Epithelial cell of proximal tubule (primary cell): ENCODE measurements at places on chromosomes 1 and 21.

GRCh38 chr1:246608616-246609376 lies 42.5 kb downstream of the CNST start:
- DNase-seq = peak; percentile 89

- DNase-seq = no peak
Observed at GRCh38 chr21:45894450-45894825, 87.1 kb upstream of the COL6A1 start.

DNA sequence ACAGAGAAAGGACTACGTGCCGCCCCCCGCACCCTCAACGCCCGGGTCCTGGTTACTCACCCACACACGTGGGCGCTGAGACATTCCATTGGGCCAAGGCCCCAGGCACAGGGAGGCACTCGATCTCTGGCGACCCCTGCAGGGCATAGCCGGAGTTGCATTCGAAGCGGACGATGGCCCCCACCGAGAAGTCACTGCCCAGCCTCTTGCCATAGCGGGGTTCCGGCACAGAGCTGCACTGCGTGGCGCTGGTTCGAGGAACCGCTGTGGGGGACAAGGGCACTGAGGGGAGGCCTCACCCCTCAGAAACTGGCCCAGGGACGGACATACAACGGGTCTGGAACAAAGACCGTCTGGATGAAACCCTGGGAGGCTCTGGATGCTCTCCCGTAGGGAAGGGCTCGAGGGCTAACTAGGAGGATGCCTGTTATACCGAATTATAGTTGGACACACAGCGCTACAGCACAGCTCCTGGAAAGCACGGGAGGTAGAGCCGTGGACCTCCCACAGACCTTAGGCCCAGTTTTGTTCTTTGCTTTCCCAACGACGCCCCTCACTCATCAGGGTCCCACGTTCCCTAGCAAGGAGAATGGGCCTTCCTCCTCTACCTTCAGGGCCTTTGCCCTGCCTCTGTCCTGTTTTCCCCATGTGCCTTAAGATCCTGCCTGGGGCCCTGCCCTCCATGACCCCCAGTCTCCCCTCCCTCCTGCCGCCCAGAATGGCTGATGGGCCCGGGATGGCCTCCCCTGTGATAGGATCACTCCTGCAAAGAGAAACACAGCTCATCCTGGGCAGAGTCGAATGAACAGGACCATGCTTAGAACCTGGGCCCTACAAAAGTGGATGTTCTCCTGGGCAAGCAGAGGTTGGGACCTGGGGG lies 152.8 kb downstream of the ZSCAN20 start:
- no peak for DNase-seq

DNA sequence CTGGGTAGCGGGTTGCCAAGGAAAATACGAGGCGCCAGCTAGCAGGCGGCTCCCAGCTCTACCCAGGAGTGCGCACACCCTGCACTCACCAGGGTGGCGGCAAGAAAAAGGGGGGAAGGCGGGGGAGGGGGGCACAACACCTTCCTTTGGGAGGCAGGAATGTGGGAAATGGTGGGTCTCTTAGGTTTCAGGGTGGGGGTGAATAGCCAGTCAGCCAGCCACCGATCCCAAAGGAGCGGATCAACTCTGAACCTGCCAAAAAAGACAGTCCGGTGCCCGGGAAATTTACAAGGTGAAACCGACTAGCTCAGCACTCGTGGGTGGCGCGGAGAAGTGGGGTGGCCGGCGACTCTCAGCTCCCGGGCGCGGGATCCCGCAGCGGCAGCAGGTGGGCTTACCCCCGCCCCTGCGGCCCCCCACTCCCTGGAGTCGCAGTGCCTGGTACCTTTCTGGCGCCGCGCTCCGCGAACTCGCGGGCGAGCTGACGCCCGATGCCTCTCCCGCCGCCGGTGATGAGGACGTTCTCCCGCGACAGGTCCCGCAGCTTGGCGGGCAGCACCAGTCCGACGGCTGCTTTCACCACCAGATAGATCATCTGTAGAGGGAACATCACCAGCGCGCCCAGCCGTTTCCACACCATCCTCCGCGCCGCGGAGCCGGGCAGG lies 1.2 kb downstream of the DHRS3 start:
- DNase-seq = no peak

- no peak for DNase-seq
Observed at GRCh38 chr1:117026361-117026760, 24.8 kb downstream of the CD101 start.

DNA sequence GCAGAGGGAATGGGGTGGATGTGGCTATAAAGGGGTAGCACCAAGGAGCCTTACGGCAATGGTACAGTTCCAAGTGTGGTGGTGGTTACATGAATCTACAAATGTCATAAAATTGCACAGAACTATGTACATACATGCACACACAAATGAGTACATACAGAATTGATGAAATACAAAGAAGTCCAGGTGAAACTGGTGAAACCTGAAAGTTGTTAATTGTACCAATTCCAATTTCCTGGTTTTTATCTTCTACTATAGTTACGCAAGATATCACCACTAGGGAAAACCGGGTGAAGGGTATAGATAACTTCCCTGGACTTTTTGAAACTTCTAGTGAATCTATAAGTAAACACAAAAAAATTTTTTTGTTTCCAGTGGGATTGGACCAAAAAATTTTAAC lies 18.9 kb downstream of the HSF2BP start:
- no peak for DNase-seq

GRCh38 chr1:169133801-169134502 lies 27.5 kb downstream of the ATP1B1 start:
- no peak for DNase-seq

- no peak for DNase-seq
Observed at GRCh38 chr1:104593413-104594187, 843.9 kb downstream of the AMY1C start.

DNA sequence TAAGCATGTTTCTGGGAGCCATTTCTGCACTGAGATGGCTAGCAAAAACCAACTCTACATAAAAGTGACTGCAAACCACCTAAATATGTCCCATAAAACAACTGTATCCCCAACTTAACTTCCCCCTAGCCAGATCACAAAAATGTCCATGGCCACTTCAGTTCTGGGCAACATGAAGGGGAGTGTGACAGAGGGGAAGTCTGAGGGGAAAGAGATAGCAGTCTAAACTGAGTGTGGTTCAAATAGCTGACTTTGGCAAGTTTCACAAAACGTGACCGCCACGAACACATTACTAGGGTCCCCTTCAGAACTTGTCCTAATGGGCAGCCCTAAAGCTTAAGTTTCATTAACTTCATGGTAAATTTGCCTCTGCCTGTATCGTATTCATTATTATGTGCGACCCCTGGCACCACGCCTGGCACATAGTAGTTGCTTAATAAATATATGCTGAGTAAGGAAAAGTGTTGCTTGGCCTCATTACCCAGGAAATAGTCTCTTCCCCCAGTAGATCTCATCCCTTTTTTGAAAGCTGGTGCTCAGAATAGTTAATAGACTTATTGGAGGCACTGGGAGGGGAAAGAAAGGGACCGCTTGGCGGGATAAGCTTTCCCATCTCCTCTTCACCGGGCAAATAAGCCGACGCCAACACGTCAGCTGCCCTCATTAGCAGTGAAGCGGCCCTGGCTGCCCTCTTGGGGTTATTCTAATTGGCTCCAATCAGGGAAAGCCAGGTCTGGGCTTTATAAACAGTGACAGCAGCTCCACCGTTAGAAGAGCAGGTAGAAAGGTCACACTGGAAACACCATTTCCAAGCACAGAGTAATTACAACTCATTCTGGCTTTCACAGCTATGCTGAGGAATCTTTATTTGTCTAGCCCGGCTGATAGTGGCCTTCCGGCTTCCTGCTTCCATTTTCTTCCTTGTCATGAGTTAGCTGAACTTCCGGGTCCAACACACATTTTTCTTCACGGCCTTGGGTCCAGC lies 122.1 kb downstream of the LRIG2 start:
- DNase-seq = no peak

- no peak for DNase-seq
Observed at GRCh38 chr1:997713-997992, 2.2 kb downstream of the HES4 start.
